ENCODE measurements at places on chromosomes 6 and 20. TPM values are rescaled to one million over a fixed set of nuclear protein-coding genes. Genes with fewer than 3 reads are reported as not detected.

- DNase-seq: no peak
These were observed 125.5 kb upstream of the TMEM170B start for GRCh38 chr6:11412011-11412424.

GRCh38 chr6:99612551-99613408 is 6.1 kb downstream of the PRDM13 start:
- DNase-seq: no peak

DNA sequence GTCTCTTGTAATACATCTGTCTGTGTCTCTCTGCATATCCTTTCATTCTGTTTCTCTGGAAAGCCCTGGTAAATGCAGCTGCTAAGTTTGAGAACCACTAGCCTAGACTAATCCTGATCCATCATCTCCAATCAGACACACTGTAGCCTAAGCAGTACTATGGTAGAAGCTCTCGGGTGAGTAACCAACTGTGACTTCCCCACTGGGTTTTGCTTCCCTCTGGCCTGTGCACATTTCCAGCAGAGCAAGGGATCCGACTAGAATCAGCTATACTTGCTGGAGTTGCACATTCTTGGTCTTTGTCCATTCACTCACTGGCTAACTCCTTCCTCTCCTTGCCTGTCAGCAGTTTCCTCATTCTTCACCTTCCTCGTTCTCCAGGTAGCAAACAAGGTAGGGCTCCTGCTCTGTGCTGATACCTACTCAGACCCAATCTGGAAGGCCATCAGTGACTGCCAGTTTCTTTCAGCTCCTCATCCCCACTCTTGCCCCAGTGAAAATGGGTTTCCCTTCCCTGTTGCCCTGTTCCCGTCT is 184.2 kb downstream of the PLCB4 start:
- no peak for DNase-seq

DNA sequence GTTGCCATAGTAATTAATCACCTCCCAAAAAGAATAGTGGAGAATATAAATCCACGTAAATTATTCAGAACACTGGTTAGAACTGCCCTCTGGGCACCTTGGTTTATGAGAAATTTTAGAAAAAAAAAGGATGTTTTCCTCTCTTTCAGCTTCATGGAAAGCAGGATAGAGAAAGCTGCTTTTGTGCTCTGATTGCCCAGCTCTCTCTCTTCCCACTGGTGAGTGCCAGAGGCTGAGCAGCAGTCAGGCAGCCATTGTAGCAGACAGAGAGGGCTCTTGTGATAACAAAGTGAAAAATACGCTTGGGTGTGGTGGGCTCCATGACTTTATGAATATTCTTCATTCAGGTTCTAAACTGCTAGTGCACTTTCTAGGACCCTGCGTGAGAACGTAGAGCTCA is 26.4 kb downstream of the SLC35F1 start:
- no peak for DNase-seq

DNA sequence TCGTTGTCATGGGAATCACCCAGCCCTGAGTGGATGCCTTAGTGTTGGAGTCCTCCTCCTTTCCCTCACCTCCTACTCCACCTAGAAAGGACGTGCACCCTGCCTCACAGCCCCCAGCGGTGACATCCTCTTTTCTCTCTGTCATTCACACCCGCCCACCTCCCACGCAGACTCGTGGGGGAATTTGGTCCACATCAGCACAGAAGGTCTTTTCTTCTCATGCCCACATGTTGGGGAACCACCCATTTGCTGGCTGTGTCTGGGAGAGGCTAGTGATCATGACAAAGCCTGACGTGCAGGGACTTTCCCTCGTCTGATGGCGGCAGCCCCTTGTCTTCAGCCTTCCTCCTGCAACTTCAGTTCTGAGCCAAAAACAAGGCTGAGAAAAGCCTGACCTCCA is 96.0 kb upstream of the CNKSR3 start:
- no peak for DNase-seq

RBM12 gene
- 106 TPM for polyA plus RNA-seq

NRSN1 gene
- 1.1 TPM for polyA plus RNA-seq

Data from renal pelvis (tissue), 12 donors.